Bronchus fibroblast of lung (primary cell): ENCODE measurements at places on chromosomes 3 and 15. TPM values are rescaled to one million over a fixed set of nuclear protein-coding genes. Genes with fewer than 3 reads are reported as not detected.

AHSG gene
- not detected in 2 replicates for total RNA-seq

EPHB1 gene
- 1.0 and 1.5 TPM in 2 replicates for total RNA-seq

RTP1 gene
- total RNA-seq, result not detected in 2 replicates

ISLR2 gene
- not detected in 2 replicates for total RNA-seq

SLC12A1 gene
- total RNA-seq, result not detected in 2 replicates

CHRM5 gene
- total RNA-seq, result not detected in 2 replicates

P2RY1 gene
- 0.17 and 0.30 TPM in 2 replicates for total RNA-seq

PPP1R14D gene
- total RNA-seq, result not detected in 2 replicates

TM4SF4 gene
- total RNA-seq, result under 0.01 TPM in 1 of 2 replicates, not detected in the other

LRRIQ4 gene
- total RNA-seq, result not detected in 2 replicates

APOD gene
- total RNA-seq, result 0.74 and 1.0 TPM in 2 replicates

CDCP1 gene
- total RNA-seq, result 22.1 and 23.2 TPM in 2 replicates

XCR1 gene
- total RNA-seq, result not detected in 2 replicates

RBMS3 gene
- total RNA-seq, result 13.6 and 15.8 TPM in 2 replicates

MYRIP gene
- not detected in 2 replicates for total RNA-seq

PSMD2 gene
- total RNA-seq, result 508 and 570 TPM in 2 replicates
